ENCODE measurements at places on chromosomes 3 and 15. TPM values are rescaled to one million over a fixed set of nuclear protein-coding genes. Genes with fewer than 3 reads are reported as not detected.

The COL6A6 gene
- 7.6 TPM for polyA plus RNA-seq

The CCR8 gene
- polyA plus RNA-seq, result 0.09 TPM

The C3orf20 gene
- polyA plus RNA-seq, result not detected

The VEPH1 gene
- polyA plus RNA-seq, result 0.63 TPM

DNA sequence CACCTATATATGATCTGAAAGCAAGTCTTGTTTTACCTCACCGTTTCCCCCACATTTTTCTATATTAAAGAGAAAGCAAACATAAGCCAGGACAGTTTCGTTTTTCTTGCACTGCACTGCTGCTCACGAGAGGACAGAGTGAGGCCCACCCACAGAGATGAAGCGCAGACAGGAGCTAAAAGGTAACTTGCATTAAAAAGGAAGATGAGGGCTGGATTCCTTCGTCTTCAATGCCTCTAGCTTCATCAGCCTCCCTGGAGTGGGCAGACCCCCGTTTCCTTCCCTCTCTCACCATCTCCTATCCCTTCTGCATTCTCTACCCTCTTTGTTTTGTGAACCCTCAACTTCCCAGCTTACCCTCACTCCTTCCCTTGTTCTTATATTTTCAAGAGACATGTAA is 18.9 kb downstream of the SUMF1 start:
- H3K4me3 ChIP-seq, result no peak overlapping the region
- H3K27me3 ChIP-seq, result no peaks in the 10 kb centered on the region
- peaks cover 35% of the 10 kb centered on the region for H3K36me3 ChIP-seq
- H3K4me1 ChIP-seq, result no peaks in the 10 kb centered on the region

DNA sequence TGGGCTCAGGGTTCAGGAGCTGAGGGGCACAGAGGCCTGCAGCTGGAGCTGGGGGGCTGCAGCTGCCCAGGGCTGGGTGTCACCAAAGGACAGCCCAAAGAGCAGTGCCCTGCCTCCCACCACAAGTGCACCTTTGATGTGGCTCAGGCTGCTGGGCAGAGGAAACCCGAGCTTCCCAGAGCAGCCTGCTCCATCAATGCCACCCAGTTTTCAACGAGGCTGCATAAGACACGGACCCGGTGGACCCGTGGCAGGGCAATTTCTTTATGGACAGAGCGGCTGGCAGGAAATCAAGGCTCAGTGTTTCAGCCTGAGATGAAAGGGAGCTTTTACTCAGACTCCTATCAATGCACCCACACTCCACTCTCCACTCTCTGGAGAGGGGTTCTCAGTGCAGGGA is 18.7 kb downstream of the SEMA5B start:
- no peak overlapping the region for H3K4me3 ChIP-seq
- no peak overlapping the region for H3K27ac ChIP-seq
- no peak for DNase-seq
- no peaks in the 10 kb centered on the region for H3K36me3 ChIP-seq
- H3K4me1 ChIP-seq, result no peaks in the 10 kb centered on the region

DNA sequence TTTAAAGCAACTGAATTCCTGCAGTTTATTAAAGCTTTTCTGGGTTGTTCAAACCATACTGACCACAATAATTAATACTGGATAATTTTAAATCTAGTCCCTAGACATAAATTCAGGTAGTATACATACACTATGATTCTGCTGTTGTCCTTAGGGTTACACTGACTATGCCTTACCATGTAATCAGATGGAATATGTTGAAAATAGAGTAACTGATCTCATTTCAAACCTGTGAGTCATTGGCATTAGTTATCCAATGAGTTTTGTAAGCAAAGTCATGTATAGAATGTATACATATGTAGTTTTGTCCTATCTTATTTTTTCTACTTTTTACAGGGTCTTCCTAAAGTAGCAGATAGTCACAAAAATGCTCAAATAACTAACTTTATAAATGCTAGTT is 517.1 kb upstream of the CCDC54 start:
- H3K4me3 ChIP-seq, result no peak overlapping the region
- no peaks in the 10 kb centered on the region for H3K4me1 ChIP-seq
- H3K36me3 ChIP-seq, result no peaks in the 10 kb centered on the region
- no peaks in the 10 kb centered on the region for H3K27me3 ChIP-seq
- no peak overlapping the region for H3K27ac ChIP-seq
- no peak for DNase-seq

DNA sequence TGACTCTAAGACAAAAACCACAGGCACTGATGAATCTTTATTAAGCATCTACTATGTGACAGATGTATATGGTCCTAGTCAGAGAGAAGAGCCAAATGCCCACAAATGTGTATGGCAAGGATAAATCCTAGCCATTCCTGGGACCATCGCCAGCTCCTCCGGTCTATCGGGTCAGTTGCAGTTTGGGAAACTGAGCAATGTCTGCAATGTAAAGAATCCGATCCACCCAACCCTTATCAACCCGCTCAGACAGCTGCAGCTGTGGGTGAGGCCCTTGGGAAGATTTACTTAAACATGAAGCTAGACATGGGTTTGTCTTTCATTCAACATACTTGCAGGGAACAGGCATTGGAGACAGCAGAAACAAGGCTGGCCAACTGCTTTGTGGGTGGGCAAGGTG is 40.5 kb upstream of the CDV3 start:
- no peaks in the 10 kb centered on the region for H3K36me3 ChIP-seq
- no peak for DNase-seq
- no peak overlapping the region for H3K4me3 ChIP-seq
- no peak overlapping the region for H3K27ac ChIP-seq

GRCh38 chr3:133944641-133945380 is 49.1 kb upstream of the RAB6B start:
- no peak overlapping the region for H3K27ac ChIP-seq
- H3K36me3 ChIP-seq, result no peaks in the 10 kb centered on the region
- peaks cover 5% of the 10 kb centered on the region for H3K4me1 ChIP-seq
- no peaks in the 10 kb centered on the region for H3K27me3 ChIP-seq
- no peak for DNase-seq

GRCh38 chr3:112297714-112298113 is 3.7 kb upstream of the SLC9C1 start:
- no peak for DNase-seq
- no peaks in the 10 kb centered on the region for H3K27me3 ChIP-seq
- no peaks in the 10 kb centered on the region for H3K4me1 ChIP-seq
- no peak overlapping the region for H3K27ac ChIP-seq

All from large intestine (tissue), 12 donors.